GM18507 (cell line): ENCODE measurements at places on chromosomes 3 and 15.
A peak's percentile ranks its signal among the peaks of the same experiment; 100 is the strongest.

GRCh38 chr15:51825698-51826097 lies 3.8 kb upstream of the TMOD3 start:
- DNase-seq: no peak

GRCh38 chr15:33096134-33096533 lies 98.4 kb downstream of the FMN1 start:
- no peak for DNase-seq

DNA sequence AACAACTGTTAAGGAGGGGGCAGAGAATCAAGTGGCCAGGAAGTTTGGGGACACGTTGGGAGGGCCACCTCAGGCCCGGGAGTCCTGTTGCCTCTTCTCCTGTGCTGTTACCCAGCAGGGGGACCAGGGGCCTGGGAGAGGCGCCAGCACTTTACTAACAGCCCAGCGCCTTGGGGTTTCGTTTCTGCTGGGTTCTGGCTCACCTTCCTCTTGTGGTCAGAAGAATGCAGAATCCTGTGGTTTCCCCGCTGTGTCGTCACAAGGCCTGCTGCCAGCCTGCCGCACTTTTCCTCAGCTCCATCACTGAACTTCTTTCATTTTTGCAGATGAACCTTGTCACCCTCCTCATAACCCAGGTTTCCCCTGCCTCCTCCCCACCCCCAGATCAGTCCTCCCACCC lies 67.7 kb downstream of the SLC30A4 start:
- DNase-seq: peak; percentile 56

GRCh38 chr3:57821765-57822164 lies 65.7 kb downstream of the SLMAP start:
- no peak for DNase-seq

DNA sequence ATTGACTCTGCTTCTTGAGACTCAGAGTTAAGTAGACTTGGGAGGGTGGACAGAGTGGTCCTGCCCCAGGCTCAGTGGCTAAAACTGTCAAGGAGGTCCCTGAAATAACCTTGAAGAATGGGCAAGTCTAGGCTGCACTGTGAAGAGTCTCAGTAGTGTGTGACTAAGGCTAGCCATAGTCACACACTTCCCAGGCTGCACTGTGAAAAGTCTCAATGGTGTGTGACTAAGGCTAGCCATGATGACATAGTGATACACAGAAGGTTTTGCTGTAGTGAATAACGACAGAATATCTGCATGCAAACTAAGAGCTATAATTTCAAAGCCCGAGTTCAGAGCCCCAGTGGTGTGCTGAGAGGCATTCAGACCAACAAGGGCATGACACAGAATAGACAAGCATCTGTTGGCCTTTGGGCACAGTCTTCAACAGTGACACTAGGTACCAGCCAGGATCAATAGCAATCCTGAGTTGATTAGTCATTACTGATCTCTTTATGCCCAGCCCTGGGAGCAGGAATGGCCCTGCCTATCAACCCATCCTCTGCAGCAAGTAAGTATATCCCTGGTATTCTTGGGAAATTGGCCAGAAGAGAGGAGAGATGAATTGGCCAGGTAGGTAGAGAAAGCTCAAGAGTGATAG lies 72.4 kb upstream of the BBX start:
- DNase-seq: no peak

GRCh38 chr3:71478568-71478967 lies 105.0 kb downstream of the FOXP1 start:
- no peak for DNase-seq

GRCh38 chr3:30493911-30494311 lies 112.5 kb upstream of the TGFBR2 start:
- no peak for DNase-seq

DNA sequence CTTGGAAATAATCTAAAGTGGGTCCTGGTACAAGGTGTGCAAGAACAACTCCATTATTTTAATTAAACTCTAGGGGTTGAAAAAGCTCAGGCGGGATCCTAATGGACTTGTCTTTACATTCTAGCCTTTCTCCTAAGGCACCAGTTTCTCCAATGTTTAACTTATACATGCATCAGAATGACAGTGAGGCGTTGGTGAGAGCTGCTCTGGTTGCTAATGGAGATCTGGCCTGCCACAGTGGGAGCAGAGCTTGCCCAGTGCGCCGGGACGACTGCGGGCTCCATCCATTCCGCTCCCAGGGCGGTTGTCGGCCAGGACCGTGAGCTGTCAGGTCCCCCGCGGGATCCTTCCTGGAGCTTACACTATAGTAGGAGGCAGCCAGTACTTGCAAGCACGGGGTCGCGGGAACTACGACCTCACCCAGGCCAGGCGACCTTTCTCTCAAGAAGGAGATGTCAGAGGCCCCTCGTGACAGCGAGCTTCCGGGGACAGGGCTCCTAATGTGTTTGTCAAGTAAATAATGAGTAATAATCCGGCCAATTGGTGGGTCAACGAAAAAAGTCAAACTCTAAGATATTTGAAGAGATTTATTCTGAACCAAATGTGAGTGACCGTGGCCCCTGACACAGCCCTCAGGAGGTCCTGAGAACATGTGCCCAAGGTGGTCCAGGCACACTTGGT lies 991 bp upstream of the HIGD1A start:
- DNase-seq: no peak

- no peak for DNase-seq
Observed at GRCh38 chr3:114122027-114122709, 56.7 kb downstream of the DRD3 start.

- DNase-seq: no peak
Observed at GRCh38 chr3:111954228-111954990, 24.4 kb upstream of the ABHD10 start.

GRCh38 chr15:39801641-39802309 lies 19.1 kb upstream of the FSIP1 start:
- peak; percentile 46 for DNase-seq

GRCh38 chr3:13054341-13055285 lies 18.6 kb downstream of the IQSEC1 start:
- DNase-seq: no peak

DNA sequence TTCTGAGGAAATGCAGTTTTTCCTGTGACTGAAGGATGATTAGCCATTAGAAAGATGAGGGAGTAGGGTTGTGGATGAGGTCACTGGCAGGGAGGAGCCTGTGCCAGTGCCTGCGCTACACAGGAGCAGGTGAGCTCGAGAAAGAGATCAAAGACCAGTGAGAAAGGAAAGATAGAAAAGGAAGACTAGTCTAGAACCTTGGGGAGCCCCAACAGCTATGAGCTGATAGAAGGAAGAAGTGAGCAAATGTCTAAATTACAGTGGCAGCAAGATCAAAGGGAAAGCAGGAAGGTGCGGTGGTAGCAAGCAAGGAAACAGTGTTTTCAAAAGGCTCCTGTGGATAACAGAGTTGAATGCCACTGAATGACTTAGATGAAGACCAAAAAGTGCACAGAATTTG lies 39.6 kb downstream of the LNP1 start:
- DNase-seq: no peak

DNA sequence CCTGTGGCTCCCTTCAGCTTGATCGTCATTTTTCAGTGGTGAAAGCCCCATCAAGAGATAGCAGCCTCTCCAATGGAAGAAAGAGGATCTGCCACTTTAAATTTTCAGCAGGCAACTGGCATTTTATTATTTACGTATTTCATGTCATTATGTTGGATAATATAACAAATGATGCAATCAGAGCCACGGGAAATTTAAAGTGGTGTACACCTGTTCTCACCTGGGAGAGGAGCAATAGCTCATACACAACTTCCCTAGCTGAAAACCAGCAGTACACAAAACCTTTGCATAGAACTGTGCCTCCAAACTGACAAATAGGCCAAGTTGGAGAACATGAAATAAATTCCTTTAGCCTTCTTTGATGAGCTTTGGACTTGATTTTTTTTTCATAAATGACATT lies 136.9 kb downstream of the SATB1 start:
- DNase-seq: no peak

- peak; percentile 29 for DNase-seq
Observed at GRCh38 chr3:159804726-159805410, 183.8 kb upstream of the IL12A start.

- no peak for DNase-seq
Observed at GRCh38 chr3:98809557-98809956, 46.4 kb downstream of the ST3GAL6 start.

DNA sequence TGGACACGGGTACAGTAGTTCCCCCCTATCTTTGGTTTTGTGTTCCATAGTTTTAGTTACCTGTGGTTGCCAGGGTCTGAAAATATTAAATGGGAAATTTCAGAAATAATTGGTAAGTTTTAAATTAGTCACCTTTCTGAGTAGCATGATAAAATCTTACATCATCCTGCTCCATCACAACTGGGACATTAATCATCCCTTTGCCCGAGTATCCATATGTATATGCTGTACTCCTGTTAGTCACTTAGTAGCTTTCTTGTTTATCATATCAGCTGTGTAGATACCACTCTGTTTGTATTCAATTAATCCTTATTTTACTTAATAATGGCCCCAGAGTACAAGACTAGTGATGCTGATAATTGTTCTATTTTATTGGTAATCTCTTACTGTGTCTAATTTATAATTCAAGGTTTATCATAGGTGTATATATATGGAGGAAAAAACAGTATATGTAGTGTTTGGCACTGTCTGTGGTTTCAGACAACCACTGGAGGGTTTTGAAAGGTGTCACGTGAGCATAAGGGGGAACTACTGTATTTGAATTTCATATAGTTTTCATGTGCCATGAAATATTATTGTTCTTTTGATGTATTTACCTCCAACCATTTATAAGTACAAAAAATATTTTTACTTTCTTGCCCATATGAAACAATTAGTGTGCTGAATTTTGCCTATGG lies 41.4 kb downstream of the CTDSPL2 start:
- DNase-seq: no peak
